ENCODE measurements at places on chromosomes 13 and 19. TPM values are rescaled to one million over a fixed set of nuclear protein-coding genes. Genes with fewer than 3 reads are reported as not detected.

DNA sequence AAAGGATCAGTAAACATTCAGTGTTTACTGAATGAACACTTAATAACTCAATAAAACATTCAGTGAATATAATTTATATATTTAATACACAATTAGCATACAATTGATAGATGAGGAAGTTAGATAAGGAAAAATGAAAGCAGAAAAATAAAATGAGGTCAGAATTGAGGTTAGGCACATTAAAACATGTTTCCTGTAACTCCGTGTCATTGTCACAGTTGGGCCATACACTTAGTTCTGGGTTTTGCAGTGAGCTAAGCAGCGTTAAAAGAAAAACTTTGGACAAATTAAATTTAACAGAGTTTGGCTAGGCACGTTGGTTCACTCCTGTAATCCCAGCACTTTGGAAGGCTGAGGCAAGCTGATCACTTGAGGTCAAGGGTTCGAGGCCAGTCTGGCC, 71.4 kb downstream of the MIPEP start:
- no peak overlapping the region for H3K27ac ChIP-seq
- H3K4me1 ChIP-seq: no peaks in the 10 kb centered on the region
- no peaks in the 10 kb centered on the region for H3K27me3 ChIP-seq
- no peak overlapping the region for H3K4me3 ChIP-seq
- H3K36me3 ChIP-seq: no peaks in the 10 kb centered on the region
- no peak for DNase-seq

DNA sequence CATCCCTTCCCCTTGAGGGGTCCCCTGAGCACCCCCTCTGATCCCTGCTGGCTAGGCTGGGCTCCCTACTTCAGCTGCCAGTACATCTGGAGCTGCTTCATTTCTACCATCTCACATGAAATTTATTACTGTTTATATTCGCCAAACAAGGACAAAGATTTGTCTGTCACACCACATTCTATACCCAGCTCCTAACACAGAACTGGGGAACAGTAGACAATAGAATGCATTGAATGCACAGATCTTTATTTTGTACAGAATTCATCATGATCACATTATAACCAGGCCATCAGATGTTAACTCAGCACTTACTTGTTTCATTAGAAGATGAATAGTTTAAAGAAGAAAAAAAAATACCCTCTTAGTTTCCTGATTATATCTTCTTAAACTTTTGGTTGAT, 159.4 kb downstream of the KLF5 start:
- no peaks in the 10 kb centered on the region for H3K27me3 ChIP-seq
- DNase-seq: no peak
- no peaks in the 10 kb centered on the region for H3K36me3 ChIP-seq
- H3K27ac ChIP-seq: no peak overlapping the region

GRCh38 chr19:17450264-17451075, 2.0 kb upstream of the TMEM221 start:
- no peaks in the 10 kb centered on the region for H3K36me3 ChIP-seq
- H3K4me3 ChIP-seq: no peak overlapping the region
- no peak for DNase-seq
- H3K27me3 ChIP-seq: no peaks in the 10 kb centered on the region

DNA sequence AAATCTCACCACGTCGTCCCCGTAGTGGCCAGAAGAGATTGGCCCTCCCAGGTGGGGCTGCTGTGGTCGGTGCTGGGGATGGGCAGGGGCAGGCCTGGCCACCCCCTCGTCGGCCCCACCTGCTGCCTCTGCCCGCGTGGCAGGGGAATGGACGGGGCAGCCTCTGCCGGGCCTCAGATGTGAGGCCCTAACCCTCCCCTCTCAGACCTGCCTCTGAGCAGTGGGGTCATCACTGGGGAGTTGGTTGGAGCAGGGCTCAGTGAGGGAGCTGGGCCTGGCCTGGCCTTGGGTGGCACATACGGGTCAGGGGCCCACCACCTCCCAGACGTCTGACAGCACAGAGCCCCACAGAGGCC, 41.5 kb downstream of the MCF2L start:
- H3K27ac ChIP-seq: no peak overlapping the region
- H3K4me1 ChIP-seq: no peaks in the 10 kb centered on the region
- H3K36me3 ChIP-seq: no peaks in the 10 kb centered on the region

Gene ZNF433
- total RNA-seq: 43.4 TPM

Gene RASGRP4
- total RNA-seq: 1.3 TPM

GRCh38 chr13:42990291-42991232, 1.5 kb downstream of the EPSTI1 start:
- H3K27me3 ChIP-seq: no peaks in the 10 kb centered on the region
- peak overlapping the region; percentile 71 for H3K4me3 ChIP-seq
- peak overlapping the region; percentile 91 for H3K27ac ChIP-seq
- H3K4me1 ChIP-seq: peaks cover 23% of the 10 kb centered on the region
- no peak for DNase-seq

- no peak for DNase-seq
- H3K4me3 ChIP-seq: no peak overlapping the region
- H3K27me3 ChIP-seq: no peaks in the 10 kb centered on the region
- no peaks in the 10 kb centered on the region for H3K4me1 ChIP-seq
- H3K27ac ChIP-seq: no peak overlapping the region
Observed at GRCh38 chr19:43809762-43810696, 7.8 kb upstream of the LYPD5 start.

- H3K4me3 ChIP-seq: no peak overlapping the region
- no peaks in the 10 kb centered on the region for H3K4me1 ChIP-seq
- H3K27ac ChIP-seq: no peak overlapping the region
- H3K27me3 ChIP-seq: no peaks in the 10 kb centered on the region
Observed at GRCh38 chr19:52651956-52652355, 13.8 kb upstream of the ZNF83 start.

- no peak overlapping the region for H3K27ac ChIP-seq
- DNase-seq: peak; percentile 54
- H3K4me3 ChIP-seq: no peak overlapping the region
- H3K4me1 ChIP-seq: no peaks in the 10 kb centered on the region
Observed at GRCh38 chr13:101942038-101942437, 459.8 kb downstream of the FGF14 start.

Gene CD33
- total RNA-seq: 1.7 TPM

DNA sequence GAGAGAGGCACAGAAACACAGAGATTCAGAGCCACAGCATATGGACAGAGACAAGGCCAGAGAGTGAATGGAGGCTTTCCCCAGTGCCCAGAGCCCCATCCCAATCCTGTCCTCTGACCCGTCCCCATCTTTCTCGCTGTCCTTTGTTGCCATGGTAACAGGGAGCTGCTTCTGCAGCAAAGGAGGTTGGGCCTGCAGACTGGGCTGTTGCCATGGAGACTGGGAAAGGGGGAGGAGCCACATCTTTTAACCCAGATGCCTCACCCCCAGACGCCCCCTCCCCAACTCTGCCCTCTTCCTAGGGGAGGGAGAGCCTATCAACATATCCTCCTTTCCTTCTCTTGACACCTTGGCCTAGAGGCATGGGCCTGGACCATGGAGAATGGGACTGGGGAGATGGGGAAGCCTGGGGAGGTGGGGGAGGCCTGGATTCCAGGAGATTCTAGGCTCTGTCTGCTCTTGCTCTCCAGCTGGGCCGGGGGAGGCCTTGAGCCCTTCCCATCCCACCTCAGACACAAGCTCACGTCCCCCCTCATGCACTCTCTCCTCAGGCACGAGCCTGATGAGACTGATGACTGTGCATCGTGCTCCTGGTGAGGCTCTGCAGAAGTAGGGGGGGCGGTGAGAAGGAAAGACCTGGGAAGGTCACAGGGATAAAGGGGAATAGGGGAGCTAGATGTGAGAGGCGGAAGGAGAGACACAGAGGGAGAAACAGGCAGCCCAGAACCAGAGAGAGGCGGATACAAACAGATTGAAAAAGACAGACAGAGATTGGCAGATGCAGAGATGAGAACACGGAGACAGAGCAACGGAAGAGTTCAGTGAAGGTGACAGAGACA, 2.1 kb upstream of the ATP1A3 start:
- no peaks in the 10 kb centered on the region for H3K27me3 ChIP-seq
- peak; percentile 28 for DNase-seq
- H3K27ac ChIP-seq: no peak overlapping the region
- H3K36me3 ChIP-seq: no peaks in the 10 kb centered on the region
- peaks cover 5% of the 10 kb centered on the region for H3K4me1 ChIP-seq
